ENCODE measurements at places on chromosomes 16 and 17. TPM values are rescaled to one million over a fixed set of nuclear protein-coding genes. Genes with fewer than 3 reads are reported as not detected.

Gene CDK5R1
- 0.64 TPM for total RNA-seq

Gene NAT9
- 34.8 TPM for total RNA-seq

Gene PRAC2
- total RNA-seq, result not detected

Gene TMEM100
- total RNA-seq, result 1.3 TPM

Gene NPW
- 1.3 TPM for total RNA-seq

Gene BEAN1
- total RNA-seq, result under 0.01 TPM

Gene TBC1D26
- not detected for total RNA-seq

Gene MYL4
- not detected for total RNA-seq

Gene OMG
- not detected for total RNA-seq

Gene APRT
- total RNA-seq, result 46.1 TPM

Gene CD300C
- total RNA-seq, result not detected

Gene SCNN1B
- total RNA-seq, result not detected

DNA sequence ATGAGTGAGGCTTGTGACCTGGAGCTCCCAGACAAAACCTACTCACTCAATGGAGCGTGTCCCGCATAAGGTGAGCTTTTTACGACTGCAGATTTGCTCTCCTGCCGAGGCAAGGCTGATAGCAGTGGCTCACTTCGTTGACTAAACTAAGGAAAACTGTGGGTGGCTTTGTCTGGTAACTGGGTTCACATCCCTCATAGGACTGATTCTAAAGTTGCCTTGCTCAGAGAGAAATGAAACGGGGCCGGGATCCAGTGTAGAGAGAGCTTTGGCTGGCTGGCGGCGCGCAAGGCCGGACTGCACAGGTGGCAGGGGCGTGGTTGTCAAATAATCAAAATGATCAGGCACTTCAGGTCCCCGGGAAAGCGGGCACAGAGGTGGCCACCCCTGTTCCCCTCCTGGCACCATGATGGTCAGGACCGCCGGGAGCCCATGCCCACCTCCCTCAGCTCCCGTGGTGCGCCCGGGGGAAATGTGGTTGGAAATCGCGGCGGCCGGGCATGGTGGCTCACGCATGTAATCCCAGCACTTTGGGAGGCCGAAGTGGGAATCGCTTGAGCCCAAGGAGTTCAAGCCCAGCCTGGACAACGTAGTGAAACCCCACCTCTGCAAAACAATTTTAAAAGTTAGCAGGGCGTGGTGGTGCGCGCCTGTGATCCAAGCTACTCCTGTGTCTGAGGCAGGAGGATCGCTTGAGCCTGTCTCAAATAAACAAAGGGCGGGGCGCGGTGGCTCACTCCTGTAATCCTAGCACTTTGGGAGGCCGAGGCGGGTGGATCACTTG lies 26.6 kb upstream of the OR1F1 start:
- DNase-seq, result no peak

DNA sequence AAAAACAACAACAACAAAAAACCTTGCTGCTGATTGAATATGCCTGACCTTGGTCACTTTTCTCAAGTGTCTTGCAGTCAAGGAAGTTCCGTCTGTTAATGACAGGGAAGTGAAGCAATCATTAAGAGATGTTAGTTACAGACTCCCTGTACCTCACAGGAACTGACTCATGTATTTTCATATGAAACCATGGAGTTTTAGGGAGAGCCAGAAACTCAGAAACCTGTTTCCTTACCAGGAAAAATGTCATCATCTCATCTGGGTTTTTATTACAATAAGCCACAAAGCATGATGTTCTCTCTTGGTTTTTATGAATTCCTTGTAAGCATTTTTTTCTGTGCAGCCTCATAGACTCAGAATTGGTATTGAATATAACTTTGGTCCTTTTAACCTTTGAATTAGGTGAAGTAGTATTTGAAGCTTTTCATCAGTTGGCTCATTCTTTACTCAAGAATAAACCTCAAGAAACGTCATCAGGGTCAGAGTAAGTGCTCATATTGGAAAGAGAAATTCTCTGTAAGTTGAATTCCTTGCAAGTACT lies 10.3 kb downstream of the LYRM1 start:
- peak; percentile 94 for DNase-seq

DNA sequence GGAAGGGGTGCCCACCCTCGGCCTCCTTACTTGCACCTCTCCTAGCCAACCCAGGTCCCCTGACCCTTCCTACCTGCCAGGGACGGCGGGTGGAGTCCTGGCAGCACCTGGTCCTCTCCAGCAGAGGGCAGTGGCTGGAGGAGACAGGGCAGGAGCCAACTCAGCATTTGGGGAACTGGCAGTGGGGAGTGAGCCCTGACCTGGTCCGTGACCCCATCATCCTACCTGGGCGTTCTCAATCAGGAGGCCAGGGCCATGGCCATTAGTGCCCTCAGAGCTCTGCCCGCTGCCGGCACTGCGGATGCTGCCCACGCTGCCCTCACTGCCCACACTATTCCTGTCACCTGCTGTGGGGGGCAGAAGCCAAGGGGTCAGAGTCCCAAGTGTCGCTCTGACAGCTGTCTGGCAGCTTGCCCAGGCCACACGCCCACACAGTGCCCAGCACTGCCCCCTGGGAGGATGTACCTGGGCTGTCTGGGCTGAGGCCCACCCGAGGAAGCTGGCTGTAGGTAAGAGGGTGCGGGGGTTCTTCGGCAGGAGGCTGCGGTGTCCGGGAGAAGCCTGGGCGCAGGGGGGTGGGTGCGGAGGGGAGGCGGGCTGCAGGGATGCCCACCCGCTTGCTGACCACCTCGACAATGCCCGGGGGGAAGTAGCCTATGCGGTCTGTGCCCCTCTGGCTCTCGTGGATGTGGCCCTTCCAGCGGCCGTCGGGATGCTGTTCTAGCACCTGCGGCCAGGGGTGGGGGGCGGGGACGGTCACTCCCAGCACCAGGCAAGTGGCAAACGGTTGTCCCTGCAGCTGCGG lies 10.8 kb downstream of the CASKIN2 start:
- no peak for DNase-seq

- DNase-seq, result no peak
These were observed 23.9 kb downstream of the ARHGAP27 start for GRCh38 chr17:45408611-45409421.

DNA sequence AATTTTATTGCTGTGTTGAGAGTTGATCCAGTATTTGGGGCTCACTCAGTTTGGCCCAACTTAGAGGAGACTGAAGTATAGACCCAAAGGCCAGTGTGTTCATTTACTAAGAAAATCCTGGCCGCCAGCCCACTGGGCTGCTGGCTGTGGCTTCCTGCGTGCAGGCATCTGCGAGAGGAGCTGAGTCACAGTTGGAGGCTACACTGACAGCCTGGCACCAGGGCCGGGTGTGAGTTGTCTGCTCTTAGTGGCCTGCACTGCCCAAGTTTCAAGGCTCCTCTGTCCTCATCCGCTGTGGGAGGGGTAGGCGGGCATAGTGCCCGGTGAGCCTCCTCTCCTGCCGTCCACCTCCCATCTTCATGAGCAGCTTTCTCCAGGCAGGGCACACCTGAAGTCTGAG lies 54.2 kb downstream of the PLD6 start:
- DNase-seq, result peak; percentile 88

DNA sequence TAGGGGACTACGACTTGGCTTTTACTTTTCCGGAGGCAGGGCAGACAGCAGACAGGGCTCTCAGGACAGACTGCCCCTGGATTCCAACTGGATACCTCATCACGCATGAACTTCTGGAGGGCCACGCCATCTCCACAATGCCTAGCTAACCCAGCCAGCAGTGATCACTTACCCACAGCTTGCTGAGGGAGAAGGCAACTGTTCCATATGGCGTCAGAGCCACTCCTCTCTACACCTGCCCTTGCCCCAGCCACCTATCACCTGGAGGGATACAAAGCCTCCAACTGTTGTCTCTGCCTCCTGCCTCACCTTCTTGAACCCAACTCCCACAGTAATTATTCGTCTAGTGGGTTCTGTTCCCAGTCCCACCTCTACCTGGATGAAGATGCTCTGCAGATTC lies 8.8 kb downstream of the MYO19 start:
- DNase-seq, result no peak

- DNase-seq, result no peak
These were observed 75.7 kb downstream of the SEC14L1 start for GRCh38 chr17:77216486-77216885.

- DNase-seq, result no peak
These were observed 40.6 kb upstream of the ARL6IP1 start for GRCh38 chr16:18841833-18842525.

DNA sequence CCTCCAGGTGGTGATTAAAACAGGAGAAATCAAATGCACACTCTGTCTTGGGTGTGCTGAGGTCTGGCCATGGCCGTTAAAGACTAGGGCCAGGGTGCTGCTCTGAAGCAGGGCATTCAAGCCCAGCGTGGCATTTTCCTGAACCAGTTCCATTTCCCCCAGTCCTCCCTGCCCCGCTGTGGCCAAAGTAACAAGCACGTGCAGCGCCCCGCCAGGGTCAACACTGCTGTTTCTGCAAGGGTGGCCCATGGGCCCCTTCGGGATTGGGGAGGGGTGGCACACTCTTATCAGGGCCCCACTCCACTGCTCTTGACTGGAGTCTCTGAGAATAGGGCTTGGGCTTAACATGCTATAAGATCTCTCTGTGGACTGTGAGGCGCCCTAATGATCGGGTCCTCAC lies 72.9 kb downstream of the IL21R start:
- DNase-seq, result no peak

DNA sequence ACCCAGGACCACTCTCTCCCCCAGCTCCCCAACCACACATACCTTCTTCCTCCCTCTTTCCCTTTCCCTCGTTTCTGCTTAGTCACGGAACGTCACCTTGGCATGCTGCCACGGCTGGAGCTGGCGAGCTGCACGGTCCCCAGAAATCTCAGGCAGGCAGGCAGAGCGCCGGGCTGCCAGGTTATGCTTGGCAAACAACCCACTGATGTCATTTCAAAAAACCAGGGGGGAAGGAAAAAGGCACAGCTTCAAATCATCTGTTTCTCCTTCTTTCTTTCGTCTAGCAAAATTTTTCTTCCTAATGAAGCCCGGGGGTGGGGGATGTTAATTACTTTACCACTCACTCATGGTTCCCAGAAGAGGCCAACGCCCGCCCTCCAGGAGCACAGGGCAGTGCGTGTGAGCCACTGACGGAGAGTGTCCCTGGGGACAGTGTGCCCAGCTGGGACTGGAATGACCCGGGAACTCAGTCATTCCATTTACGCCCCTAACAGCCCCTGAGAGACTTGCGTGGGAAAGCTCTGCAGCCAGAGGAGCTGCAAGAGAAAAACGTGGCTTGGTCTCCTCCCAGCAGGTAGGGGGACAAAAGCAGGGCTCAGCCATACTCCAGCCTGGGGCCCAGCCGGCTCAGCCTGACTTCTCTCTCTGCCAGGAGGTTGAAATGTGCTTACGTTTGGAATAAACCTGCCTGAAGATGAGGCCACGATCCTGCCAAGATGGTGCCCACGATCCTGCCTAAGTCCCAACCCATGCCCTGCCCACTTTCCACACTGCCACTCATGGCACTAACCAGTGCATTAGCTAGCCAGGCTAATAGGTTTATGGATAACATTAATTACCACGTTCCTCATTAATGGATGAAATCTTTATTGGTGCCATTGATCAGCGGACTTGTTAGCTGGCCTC lies 198.9 kb downstream of the ZFHX3 start:
- DNase-seq, result peak; percentile 88

GRCh38 chr17:27241346-27241946 lies 52.5 kb upstream of the WSB1 start:
- DNase-seq, result no peak

- no peak for DNase-seq
These were observed 331 bp upstream of the ZNF287 start for GRCh38 chr17:16569358-16569712.

- peak; percentile 34 for DNase-seq
These were observed 135.2 kb downstream of the SHISA9 start for GRCh38 chr16:13036600-13036999.

GRCh38 chr16:71867939-71868338 lies 16.0 kb downstream of the ZNF821 start:
- DNase-seq, result no peak

GRCh38 chr17:64401941-64402340 lies 11.3 kb upstream of the PECAM1 start:
- DNase-seq, result no peak

Measured in fibroblast of villous mesenchyme (primary cell).